ENCODE measurements at places on chromosomes 2 and 18.

DNA sequence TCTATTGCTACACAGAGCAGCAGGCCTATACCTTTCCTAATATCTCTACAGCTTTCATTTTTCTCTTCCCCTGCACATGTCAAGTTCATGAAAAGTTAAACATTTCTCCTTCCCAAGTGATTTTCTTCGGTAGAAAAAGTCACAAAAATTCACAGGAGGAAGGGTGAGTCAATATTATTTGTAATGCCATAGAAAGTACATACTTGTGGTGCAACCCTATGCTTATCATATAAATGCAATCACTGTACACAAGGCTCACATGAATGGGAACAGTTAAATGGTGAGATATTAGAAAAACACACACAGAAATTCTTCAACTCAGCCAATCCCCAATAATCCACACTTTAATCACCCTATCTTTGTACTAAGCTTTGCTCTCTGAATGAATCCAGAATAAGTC is 651.6 kb downstream of the LRRTM4 start:
- DNase-seq, result no peak

DNA sequence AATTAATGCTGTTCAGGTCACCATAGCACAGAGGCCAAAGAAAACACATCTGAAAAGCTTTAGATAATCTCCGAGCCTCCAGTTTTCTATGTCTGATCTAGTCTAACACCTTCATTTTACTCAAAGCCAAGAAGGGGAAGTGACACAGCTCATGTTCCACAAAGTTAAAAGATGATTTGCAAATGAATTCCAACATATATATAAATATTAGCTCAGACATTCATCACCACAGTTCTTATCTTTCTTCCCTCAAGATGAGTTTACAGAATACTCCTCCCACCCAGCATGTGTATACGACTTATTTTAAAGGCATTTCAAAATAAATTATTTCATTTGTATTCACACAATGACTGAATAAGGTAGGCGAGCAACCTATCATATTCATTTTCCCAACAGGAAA is 82.4 kb downstream of the AAK1 start:
- no peak for DNase-seq

GRCh38 chr2:211391189-211391567 is 834.8 kb downstream of the CPS1 start:
- no peak for DNase-seq

DNA sequence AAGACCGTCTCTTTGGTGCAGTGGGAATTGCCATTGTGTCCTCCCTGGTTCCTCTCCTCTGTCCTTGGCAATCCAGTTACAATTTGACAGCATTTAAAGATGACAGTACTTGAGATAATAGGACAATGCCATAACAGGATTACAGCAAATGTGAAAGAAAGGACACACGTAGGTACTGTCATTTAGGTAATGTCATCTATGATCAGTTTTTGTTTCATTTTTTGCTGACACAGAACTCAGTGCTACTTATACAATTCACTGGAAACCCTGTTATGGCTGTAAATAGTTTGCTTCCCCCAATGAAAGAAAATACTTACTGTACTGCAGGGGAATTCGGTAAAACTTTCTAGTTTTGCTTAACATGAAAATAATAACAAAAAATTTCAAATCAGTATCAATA is 65.2 kb downstream of the BCL11A start:
- DNase-seq, result no peak

- DNase-seq, result no peak
Measured at GRCh38 chr2:37911296-37911873, 13.7 kb upstream of the RMDN2 start.

DNA sequence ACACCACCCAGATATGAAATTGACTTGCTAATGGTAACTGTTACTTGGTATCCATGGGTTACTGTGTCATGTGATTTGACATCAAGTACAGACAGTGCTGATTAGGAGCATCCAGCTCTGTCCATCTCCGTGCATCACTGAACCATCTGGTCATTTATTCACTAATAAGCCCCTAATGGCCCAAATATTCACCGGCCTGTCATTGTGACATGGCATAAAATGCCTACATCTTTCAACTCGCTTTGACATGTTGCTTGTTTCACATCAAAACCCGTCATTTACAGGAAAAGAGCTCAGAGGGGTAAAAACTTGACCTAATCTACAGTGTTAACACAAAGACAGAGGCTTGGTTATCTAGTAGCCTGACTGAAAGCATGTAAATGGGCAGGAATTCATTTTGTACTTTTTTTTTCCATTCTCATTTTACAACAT is 308.9 kb upstream of the ATP5MC3 start:
- DNase-seq, result no peak

DNA sequence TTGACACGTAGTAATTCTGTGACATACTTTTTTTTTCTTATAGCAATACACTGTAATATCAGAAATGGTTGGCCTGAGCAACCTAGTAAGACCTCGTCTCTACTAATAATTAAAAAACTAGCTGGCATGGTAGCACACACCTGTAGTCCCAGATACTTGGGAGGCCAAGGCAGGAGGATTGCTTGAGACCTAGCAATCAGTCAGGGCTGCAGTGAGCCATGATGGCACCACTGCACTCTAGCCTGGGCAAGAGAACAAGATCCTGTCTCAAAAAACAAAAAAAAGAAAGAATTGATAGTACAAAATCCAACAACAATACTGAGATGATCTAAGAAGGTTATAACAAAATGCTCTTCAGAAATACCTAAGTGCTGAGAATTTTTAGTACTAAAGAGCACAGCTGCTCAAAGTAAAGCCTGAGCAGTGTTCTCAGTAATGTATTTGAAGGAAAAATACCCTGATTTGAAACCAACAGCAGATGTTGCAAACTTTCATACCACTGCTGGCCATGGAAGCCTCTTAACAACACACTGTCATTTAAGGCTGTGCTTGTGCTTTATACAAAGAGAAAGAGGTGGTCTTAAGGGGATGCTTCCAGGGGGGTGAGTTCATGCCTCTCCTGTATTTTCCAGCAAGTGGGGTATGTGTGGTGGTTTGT is 132.6 kb upstream of the CDCA7 start:
- DNase-seq, result no peak
